ENCODE measurements at places on chromosomes 16 and 17. TPM values are rescaled to one million over a fixed set of nuclear protein-coding genes. Genes with fewer than 3 reads are reported as not detected.

Gene OR3A3
- total RNA-seq = not detected

Gene GOSR2
- total RNA-seq = 32.2 TPM

Gene TCAP
- 0.07 TPM for total RNA-seq

Gene CCL7
- not detected for total RNA-seq

Gene NAA60
- total RNA-seq = 16.3 TPM

Gene JPH3
- total RNA-seq = 1.7 TPM

Gene ITGB3
- total RNA-seq = 12.1 TPM
